ENCODE measurements at places on chromosomes 1 and 21.

DNA sequence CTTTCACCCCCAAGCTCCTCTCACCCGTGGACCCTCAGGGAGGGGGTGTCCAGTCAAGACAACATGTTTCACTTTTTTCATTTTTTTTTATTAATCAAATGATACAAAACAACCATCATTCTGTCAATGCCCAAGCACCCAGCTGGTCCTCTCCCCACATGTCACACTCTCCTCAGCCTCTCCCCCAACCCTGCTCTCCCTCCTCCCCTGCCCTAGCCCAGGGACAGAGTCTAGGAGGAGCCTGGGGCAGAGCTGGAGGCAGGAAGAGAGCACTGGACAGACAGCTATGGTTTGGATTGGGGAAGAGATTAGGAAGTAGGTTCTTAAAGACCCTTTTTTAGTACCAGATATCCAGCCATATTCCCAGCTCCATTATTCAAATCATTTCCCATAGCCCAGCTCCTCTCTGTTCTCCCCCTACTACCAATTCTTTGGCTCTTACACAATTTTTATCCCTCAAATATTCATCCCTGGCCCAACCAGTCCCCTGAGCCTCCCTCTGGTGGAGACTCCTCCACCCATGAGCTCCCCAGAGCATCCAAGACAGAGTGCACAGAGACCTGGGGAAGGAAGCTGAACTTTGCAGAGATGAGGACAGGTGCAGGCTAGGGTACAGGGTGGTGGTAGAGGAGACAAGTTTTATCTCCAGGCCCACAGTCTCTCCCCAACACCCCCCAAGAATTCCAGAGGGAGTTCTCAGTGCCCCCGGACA, 1.4 kb upstream of the S100A16 start:
- no peak for DNase-seq

DNA sequence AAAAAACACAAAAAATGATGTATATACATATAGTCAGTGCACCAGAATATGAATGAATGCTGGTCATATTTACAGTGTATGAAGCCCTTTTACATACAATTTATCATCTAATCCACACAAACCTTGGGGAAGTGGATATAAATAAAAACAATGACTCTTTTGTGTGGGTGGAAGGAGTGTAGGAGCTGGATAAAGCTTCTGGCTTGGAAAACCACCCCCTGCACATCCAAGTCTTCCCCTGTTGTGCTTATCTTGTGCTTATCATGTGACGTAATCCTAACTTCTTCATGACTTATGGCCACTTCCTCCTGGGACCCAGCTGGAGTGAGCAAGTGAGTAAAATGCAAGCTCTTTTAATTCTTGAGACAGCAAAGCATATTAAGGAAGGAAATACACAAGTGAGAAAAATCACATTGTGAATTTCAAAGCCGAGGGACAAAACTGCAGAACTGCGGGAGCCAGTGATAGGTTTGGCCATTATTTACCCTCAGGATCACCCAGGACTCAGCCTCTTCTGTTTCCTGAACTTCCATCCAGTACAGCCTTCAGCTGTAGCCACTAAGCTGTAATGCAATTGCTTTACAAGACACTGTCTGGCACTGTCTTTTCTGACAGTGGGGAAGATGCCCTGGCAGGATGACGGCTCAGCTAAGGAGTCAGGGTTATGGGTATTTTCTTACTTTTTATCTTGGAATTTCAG, 104.0 kb upstream of the PPM1J start:
- peak; percentile 37 for DNase-seq

GRCh38 chr1:9825093-9826074, 1.6 kb upstream of the CLSTN1 start:
- DNase-seq = peak; percentile 79

DNA sequence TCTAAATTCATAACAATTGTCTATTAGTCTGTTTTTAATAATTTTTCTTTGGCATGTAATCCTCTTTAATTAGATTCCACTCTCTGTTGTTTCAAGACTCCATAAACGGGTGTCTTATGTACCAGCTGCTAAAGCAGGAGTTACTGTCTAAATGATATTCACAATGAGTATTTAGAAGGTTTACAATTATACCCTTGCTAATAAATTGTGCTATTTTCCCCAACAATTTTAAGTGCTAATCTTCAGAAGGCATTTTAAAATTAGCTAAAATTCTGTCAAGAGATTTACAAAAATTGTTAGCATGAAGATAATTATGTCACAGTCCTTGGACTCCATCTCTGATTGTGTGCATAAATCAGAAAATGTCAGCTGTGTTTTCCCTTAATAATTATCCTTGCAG, 83.7 kb downstream of the DPYD start:
- no peak for DNase-seq

DNA sequence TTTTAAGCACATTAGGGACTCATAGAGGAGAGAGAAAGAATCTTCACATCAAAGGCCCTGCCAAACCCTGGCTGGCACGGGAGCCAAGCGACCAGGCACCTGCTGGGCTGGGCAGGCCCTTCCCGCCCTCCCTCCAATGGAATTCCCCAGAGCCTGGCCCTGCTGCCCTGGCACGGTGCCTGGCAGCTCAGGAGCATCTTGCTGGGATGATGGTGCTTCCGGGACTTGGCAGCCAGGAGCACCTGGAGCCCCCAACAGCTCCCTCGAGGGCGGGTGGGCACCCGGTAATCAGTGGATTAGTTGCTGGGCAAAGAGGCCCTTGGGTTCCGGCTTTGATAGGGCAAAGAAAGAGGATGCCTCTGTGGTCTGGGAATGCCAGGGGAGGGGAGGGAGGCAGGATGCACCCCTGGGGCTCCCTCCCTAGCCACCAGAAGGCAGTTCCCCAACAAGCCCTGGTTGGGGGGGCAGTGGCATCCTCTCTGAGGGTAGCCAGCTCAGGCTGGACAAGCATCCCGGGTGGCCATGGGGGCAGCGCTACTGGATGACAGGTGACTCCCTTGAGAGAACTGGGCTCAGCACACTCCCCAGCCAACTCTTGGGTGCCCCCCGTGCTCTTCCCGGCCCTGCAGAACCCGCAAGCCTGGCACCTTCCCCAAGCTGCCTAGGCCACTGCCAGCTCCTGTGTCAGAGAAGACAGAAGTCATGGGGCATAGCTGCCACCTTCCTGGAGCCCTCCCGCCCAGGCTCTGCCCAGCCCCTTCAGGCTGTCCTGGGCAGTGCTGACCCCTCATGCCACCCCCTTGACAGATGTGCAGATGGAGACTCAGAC, 26.4 kb downstream of the KRTAP10-1 start:
- DNase-seq = no peak

DNA sequence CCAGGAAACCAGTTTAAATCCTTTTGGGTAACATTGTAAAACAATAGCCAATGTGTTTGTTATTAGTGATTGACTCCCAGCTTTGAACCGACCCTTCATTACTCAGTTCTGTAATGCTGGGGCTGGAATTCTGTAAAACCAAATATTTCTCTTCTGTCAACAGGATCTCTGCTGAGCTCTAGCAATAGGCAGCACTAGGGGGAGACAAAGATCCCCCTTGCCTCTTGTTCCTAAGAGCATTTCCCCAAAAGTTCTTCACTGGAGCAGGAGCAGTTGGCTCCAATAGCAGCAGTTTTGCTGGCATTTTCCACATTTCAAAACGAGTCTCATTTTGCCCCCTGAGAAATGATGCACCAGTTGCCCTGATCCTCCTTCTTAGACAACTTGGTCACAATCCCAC, 1671.1 kb downstream of the MRPL39 start:
- DNase-seq = peak; percentile 16

DNA sequence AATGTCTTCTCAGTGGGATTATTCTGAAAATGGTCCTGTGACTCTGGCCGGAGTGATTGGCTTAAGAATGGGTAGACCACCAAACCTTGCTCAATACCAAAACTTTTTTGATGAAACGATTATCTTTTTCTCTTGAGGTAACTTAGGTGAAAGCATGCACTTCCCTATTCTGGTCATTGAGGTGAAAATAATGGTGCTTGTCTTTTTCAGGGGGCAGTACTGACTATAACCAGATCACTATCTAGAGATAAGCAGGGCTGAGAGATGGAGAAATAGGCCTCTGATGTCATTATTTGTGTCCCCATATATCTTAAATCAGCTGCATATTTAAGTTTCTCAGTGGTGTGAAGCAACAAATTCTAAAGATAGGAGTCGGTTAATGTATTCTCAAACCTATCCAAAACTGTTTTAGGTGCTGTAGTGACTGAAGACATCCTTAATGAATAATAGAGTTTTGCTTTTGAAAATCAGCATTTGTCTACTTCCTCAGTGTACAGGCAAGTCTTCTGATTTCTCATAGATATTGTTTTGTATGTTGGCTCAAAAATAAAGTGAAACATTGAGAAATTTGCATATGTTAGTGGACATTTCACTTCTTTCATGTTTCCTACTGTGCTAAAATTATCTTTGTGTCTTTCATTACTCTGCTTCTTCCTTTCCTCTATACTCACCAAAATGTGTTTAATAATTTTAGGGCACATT, 735.3 kb upstream of the ADGRL4 start:
- DNase-seq = no peak

GRCh38 chr1:213017447-213018273, 2.0 kb upstream of the ANGEL2 start:
- no peak for DNase-seq
